ENCODE measurements at places on chromosomes 4 and X.

GRCh38 chrX:136687457-136687856, 39.5 kb downstream of the CD40LG start:
- DNase-seq: no peak

GRCh38 chr4:3766785-3767569, 792 bp downstream of the ADRA2C start:
- no peak for DNase-seq

DNA sequence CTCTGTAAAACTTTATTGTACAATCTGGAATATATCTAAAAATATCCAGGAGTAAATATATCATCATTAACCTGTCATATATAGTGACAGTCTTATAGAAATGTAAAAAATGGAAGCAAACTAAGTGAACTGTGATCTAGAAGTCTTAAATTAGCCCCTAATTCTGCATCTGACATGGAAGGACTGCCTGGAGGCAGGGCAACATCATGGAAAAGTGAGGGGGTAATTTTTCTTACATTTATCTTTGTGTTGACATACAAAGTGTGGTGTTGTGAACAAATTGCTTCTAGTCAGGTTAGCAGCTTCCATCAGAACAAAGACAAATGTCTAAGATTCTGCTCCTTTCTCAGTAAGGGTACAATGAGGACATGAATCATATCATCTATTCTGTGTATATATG, 186.3 kb downstream of the C4orf33 start:
- DNase-seq: no peak

DNA sequence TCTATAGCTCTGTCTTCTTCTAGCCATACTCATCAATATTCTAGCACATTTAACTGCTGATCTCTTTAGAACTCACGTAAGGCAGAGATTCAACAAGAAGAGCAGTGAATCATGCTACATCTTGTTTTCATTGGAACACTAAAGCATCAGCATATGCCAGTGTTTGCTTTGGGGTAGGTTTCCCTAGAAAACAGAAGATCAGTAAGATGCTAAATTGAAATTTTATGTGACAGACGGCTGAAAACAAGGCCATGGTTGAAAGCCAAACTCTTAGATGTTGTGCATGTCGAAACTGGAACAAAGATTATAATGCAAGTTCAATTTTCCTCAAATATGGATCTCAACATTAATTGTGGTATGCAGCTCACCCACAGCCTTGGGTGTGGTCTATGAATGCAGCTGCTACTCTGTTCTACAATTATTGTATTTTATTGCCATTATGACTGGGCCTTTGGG, 107.6 kb downstream of the PDLIM5 start:
- no peak for DNase-seq

GRCh38 chr4:114599231-114599902, 760 bp downstream of the UGT8 start:
- no peak for DNase-seq

GRCh38 chr4:68372588-68372987, 22.7 kb upstream of the YTHDC1 start:
- DNase-seq: no peak

DNA sequence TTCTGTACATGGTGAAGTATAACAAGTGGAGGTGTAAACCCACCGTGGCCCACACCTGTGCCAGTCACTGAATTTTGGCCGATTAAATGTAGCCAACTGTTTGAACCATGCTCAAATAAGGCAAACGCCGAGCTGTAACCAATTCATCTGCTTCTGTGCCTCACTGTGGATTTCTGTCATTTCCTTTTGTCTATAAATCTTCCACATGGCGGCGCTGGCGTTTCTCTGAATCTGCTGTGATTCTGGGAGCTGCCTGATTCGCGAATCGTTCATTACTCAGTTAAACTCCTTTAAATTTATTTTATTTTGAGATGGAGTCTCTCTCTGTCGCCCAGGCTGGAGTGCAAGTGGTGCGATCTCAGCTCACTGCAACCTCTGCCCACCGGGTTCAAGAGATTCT, 19.2 kb downstream of the SUPT20HL2 start:
- no peak for DNase-seq

DNA sequence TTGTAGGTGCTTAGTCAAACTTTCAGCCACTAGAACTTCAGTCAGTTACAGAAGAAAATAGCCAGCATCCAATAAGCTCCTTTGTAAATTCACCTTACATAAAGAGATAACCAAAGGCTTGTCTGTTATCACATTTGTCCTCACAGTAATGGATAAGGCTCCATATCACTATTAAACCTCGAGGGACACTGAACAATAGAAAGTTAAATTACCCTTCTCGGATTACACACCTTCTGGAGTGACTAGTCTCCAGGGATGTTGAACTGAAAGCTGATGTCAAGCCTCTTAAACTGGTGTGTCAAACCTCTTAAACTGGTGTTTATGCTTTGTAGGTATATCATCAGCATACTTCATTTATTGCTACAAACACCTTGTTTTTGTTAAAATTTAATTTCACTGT, 639.0 kb downstream of the CENPC start:
- DNase-seq: no peak

DNA sequence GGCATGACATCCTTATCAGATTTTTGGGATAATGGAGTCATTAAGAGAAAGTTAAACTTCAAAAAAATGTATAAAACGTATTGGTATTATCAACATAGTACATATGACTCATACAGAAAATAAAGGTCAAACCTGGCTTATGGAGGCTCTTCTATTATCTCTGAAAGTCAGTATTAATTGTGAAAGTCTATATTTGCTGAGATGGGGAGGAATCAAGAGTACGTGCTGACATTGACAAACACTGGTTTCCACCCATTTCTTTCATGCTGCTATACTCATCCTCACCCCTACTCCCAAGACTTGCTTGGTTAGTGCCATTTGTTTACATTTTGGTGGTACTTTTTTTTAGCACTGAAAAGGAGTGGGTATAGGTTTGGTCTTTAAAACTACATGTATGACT, 30.8 kb upstream of the PLA2G12A start:
- DNase-seq: no peak

DNA sequence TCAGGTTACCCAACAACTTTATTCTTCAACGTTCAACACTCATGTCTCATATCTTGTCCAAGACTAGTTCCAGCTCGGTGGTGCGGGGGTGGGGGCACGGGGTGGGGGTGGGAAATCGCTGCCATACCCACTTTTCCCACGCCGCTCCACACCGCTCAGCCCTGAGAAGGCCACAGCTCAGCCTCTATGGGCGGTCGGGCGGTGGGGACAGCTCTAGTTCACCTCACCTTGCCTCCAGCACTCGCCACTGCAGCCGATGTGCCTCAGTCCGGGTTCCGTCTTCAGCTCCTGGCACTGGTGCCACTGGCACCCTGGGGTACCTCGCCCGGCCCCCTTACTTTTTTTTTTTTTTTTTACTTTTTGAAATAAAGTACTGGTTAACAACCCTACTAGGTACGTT, 522.2 kb downstream of the PCDH19 start:
- DNase-seq: no peak

GRCh38 chr4:76210452-76210851, 3.2 kb downstream of the SCARB2 start:
- no peak for DNase-seq

GRCh38 chr4:111393781-111394180, 751.5 kb upstream of the FAM241A start:
- DNase-seq: no peak

- no peak for DNase-seq
These were observed 2086.8 kb downstream of the ARAP2 start for GRCh38 chr4:34157547-34157946.

DNA sequence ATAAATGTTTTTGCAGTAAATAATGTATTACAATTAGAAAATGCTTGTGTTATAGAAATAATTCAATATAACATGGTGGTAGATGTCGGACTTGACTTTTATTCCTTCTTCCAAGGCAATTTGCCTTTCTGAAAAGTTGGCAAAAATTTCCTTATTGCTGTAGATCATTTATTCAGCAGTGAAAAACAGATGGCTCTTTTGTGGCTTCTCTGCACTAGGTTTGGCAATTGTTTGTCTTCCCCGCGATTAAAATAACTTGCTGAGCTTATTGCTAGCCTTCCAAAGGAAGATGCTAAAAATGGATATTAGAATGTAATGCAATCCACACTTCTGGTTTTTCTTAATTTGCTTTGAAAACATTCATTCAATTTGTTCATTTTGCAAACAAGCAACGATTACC, 1977.9 kb upstream of the ADGRL3 start:
- no peak for DNase-seq

- DNase-seq: no peak
These were observed 1.2 kb downstream of the PHF8 start for GRCh38 chrX:54043056-54043455.

DNA sequence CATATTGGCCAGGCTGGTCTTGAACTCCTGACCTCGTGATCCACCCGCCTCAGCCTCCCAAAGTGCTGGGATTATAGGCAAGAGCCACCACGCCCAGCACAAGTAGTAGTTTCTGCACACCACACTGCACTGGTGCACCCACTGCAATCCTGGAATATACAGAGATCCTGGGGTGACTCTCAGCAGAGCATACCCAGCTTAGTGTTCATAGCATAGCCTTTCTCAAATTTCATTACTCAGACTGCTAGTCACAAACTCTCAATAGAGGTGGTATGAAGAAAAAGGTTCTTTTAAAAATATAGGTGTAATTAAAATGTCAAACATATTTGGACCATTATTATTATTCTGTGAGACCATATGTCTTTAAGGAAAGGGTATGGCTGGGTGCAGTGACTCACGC, 6.2 kb upstream of the ARHGAP10 start:
- no peak for DNase-seq

GRCh38 chr4:14383652-14384051, 618.6 kb upstream of the CPEB2 start:
- no peak for DNase-seq

DNA sequence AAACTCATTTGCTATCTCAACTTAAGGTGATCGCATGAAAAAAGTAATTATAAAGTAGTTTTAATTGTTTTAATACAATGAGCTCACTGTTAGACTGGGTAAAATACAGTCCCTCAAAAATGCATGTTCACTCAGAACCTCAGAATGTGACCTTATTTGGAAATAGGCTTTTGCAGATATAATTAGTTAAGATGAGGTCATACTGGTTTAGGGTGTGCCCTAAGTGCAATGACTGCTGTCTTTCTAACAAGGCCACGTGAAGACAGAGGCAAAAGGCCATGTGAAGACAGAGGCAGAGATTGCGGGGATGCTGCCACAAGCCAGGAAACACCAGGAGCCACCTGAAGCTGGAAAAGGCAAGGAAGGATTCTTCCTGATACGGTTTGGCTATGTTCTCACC, 262.1 kb downstream of the NKX6-1 start:
- no peak for DNase-seq

DNA sequence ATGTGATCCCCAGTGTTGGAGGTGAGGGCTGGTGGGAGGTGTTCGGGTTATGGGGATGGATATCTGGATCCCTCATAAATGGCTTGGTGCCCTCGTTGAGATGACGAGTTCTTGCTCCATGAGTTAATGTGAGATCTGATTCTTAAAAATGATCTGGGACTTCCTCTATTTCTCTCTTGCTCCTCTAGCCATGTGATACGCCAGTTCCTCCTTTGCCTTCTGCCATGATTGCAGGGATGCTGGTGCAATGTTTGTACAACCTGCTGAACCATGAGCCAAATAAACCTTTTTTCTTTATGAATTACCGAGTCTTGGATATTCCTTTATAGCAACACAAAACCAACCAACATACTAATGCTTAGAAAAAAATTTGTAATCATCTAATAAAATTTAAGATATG, 56.6 kb downstream of the STAP1 start:
- no peak for DNase-seq

DNA sequence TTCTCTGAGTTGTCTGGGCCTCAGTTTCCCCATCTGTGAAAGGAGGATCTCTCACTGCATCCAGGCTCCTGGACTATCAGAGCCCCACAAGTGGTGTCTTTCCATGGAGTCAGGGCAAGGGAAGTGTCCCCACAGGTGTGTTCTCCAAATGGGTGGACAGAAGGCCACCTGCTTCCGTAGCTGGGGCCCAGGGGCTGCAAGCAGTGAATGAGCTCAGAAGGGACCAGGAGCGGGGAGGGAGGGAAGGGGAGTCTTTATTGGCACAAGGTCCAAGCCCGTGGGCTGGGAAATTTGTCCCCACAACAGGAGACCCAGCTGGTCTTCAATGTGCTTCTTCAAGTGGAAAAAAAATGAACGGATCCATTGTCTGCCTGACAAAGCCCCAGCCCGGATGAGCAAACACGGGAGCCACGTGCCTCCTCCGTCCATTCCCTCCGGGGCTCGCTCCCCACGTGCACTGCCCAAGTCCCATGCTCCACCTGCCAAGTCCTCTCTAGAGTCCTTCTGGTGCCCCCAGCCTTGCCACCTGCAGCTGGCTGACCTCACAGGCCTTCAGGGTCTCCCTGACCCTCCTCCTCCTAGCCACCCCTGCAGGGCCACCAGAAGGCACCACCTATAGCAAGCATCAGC, 72.0 kb downstream of the JAKMIP1 start:
- DNase-seq: no peak

GRCh38 chr4:22417408-22417807, 98.5 kb downstream of the ADGRA3 start:
- DNase-seq: no peak

DNA sequence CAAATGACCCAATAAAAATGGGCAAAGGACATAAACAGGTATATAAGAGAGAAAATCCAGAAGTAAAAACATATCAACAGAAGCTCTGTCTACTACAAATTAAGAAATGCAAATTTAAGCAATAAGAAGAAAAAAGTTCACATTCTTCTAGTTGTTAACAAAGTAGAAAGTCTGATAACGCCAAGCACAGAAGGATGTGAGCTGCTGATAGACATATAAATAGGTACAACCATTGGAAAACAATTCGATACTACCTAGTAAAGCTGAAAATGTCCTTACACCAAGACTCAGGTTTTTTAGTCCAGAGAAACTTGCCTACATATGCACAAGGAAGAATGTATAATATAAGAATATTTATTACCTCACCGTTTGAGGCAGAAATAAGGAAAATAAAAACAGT, 35.8 kb upstream of the SLAIN2 start:
- no peak for DNase-seq

- no peak for DNase-seq
These were observed 214.3 kb downstream of the FAT4 start for GRCh38 chr4:125529071-125529470.

DNA sequence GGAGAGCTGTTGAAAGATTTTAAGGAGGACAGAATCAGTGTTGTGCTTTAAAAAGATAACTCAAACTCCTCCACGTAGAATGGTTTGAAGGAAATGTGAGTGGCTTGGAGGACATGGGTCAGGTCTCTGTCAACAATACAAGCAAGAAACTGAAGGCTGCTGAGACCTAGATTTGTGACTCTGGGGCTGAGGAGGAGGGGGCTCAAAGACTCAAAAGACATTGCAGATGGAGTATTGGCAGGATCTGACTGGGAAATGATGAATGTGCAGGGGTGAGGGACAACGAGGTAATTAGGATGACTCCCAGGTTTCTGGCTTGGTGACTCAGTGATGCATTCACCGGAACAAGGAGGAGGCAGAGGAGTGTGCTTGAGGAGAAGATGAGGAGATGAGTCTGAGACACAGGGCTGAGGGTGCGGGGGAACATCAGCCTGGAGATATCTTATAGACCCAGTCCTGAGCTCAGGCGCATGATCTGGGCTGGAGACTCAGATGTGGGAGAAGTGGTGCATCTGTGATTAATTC, 3.3 kb upstream of the RPS4X start:
- DNase-seq: no peak
